ENCODE measurements at places on chromosomes 5 and 9.

DNA sequence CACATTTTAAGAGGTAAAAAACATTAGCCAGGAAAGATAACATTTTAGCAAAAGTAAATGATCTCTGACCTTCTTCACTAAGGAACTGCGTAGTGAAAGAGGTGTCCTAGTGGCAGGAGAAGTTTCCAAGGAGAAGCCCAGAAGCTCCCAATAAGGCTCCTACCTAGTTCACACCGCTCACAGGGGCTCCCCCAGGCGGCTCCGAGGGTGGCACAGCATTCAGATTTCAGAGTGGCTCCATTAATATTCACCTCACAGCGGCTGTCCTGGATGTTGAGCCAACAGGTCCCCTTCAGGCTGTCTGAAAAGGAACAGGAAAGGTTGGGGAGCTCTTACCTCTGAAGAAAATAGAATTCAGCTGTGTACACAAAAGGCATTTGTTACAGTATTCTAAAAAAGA, 187.3 kb downstream of the FBN2 start:
- no peak for DNase-seq

DNA sequence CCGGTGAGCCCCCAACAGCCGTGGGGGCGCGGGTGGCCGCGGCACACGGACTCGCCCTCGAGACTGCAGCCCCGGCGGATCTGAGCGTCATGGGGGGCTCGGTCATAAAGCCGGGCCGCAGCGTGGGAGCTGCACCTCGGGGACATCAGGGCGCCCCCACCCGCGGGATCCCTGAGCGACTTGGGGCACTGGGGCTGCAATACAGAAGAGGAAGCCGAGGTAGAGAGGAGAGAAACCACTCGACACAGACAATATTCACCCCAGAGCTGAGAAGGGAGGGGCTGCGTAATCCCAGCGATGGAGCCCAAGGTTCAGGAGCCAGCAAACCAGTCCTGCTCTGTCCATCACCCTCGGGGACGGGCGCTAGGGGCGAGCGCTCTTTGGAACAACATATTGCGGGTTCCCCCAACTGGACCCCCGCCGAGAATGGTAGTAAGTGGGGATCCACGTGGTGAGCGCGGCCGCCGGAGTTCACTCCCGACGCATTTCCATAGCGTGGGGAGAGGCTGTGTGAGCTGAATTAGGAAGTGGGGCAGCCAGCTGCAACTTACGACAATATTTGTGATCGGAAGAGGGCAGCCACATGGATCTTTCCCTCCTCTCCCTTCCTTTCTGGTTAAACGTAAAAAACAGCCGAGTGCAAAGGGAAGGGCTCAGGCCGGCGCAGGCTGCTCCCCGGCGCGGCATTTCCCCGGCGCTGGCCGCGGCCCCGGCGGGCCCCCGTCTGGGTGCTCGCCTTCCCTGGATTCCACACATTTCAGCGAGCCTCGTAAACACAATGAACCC, 9.9 kb downstream of the PTCH1 start:
- DNase-seq, result no peak

DNA sequence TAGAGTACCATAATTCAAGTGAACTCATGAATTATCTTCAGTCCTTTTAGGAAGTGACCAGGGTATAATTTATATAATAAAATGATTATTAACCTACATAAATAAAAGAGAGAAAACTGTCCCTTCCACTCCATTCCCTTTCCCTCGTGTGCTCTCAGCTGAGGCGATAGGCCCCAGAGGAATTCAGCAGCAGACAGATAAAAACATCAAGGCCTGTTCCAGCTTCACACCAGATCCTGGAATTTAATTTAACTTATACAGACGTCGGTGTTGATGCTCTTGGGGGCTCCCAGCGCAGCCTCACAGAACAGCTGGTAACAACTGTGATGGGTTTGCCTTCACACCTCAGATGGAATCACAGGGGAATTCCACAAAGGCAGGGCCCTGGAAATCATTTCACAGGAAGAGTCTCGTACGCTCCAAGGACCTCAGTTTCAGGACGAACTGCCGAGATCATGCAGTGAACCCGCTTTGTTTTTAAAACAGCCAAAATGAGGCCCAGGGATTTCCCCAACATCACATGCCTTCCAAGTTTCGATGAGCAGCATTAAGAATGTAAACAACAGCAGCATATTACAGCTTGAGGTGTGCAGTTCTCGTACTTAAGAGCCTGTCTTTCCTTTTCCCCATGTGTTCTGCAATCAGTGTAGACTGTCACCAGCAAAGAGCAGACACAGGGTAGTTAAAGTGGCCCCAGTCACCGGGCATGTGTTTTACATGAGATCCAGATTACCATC, 73.6 kb upstream of the ALDH1B1 start:
- no peak for DNase-seq

DNA sequence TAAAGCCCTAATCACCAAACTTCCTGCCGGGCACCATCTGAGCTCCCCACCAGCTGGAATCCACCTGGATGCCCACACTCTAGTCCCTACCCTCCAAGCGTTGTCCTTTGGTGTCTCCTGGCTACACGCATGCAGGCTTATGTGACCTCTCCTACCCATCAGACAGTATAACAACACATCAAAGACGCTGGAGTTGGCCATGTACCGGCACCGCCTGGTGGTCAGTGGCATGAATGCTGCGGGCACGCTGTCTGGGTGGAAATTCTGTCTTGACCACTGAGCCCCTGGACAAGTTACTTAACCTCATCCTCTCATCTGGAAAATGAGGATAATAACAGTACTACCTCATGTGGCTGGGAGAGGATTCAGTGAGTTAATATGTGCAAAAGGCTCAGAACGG, 23.4 kb upstream of the CORO2A start:
- no peak for DNase-seq
